Thymus (tissue), 14 donors: ENCODE measurements at places on chromosomes 4 and X. TPM values are rescaled to one million over a fixed set of nuclear protein-coding genes. Genes with fewer than 3 reads are reported as not detected.
A peak's percentile ranks its signal among the peaks of the same experiment; 100 is the strongest.

- no peak for DNase-seq
Observed at GRCh38 chr4:90415116-90415515, 287.9 kb downstream of the CCSER1 start.

- DNase-seq = no peak
Observed at GRCh38 chr4:176150356-176150682, 45.1 kb downstream of the SPATA4 start.

Gene SCML1
- 92.1 TPM for polyA plus RNA-seq

Gene BANK1
- 10.9 TPM for polyA plus RNA-seq

DNA sequence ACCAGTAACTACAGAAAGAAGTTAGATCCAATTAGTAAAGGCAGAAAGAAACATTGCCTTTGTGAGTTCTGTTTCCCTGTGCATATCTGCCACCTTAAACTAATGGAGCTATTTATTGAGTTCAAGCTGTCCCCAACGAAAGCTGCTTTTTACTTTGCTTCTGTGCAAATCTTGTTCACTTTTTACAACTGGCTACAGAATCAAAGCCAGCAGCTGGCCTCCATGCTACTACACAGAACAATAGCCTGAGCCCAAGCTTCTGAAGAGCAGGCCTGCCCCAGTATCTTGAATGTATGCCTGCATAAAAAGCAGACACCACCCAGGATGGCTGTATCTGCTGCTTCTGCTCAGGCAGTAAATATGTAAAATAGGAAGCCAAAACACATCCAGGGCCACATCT lies 28.1 kb downstream of the ANK2 start:
- DNase-seq = no peak

GRCh38 chrX:101260435-101260834 lies 30.7 kb downstream of the TAF7L start:
- no peak for DNase-seq

DNA sequence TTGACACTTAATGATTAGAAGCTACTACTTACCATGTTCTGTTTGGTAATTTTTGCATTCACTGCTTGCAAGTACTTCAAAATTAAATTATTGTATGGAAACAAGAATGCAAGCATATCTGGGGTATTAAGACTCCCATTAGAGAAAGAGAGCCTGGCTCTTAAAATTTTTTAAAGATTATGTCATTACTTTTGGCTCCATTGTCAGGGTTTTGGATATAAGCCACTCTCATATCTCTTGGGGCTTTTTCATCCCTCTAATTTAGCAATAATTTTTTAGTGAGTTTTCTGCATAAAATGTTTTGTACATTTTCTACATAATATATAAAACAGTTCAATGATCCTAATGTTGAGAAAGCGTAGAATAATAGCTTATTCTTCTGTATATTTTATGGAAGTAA lies 49.4 kb downstream of the SLC9A6 start:
- no peak for DNase-seq

GRCh38 chrX:67961516-67961915 lies 417.7 kb downstream of the AR start:
- DNase-seq = no peak

Gene CYSLTR1
- 4.7 TPM for polyA plus RNA-seq

DNA sequence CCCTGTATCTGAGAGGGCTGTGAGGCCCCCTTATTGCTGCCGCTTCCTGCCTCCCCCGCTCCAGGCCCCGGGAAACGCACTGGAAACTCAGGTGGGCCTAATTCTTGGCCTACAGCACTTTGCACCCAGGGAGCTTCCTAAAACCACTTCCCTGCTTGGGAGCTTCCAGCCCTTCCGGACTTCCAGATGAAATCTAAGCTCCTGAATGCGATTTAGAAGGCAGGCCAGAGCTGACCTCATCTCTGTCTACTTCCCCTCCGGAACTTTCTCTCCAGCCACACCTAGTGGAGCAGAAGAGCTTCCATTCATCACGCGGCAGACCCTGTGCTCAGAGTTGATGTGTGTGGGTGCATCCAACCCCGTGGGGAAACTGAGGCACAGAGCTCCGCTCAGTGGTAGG lies 84.2 kb downstream of the SORCS2 start:
- DNase-seq = no peak

GRCh38 chrX:10636851-10637250 lies 16.5 kb upstream of the MID1 start:
- no peak for DNase-seq

GRCh38 chrX:111465669-111466068 lies 45.8 kb upstream of the SERTM2 start:
- no peak for DNase-seq

GRCh38 chr4:67746797-67747495 lies 7.2 kb downstream of the GNRHR start:
- DNase-seq = peak; percentile 12

GRCh38 chrX:20382082-20382481 lies 115.4 kb upstream of the RPS6KA3 start:
- no peak for DNase-seq

GRCh38 chrX:20461576-20461975 lies 194.9 kb upstream of the RPS6KA3 start:
- DNase-seq = no peak

Gene CD40LG
- 4.3 TPM for polyA plus RNA-seq

DNA sequence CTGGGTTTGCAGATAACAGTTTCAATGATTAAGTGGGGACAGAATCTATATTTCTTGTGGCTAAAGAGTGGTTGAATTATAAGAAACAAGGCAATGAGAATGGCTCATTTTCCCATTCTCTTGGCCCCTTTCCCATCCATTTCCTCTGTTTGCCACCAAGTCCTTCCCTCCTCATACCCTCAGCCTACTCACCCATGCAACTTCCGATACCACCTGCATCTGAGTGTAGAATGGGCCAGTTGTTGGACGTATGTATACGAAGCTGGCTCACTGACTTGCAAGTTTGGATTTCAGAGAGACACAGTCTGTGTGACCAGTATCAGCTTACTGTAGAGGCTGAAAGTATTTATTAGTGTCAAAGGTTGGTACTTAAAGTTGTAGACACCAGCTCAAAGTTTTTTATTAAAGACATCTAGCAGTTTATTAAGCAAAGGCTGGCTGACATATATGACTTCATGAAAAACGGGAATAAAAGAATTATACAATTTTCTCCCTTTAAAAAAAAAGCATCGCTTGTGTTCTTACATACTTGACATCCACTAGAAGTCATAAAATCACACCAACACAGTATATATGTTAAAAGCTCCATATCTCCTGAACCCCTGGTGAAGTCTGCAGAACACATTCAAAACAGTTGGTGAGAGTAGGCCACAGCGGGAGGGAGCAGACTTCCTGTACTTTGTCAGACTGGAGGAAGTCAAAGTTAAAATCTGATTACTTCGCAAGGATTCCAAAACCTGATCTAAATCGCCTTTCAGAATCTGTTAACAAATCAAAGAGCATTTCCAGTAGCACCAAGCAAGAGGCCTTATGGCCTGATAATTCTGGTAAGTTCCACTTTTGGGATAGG lies 22.4 kb upstream of the STIM2 start:
- DNase-seq = no peak

Gene EVC2
- 2.2 TPM for polyA plus RNA-seq

Gene ARMCX2
- polyA plus RNA-seq = 19.6 TPM

GRCh38 chr4:79042079-79042674 lies 102.9 kb upstream of the PAQR3 start:
- no peak for DNase-seq

Gene CXorf49
- polyA plus RNA-seq = 0.52 TPM

Gene SOX3
- 0.02 TPM for polyA plus RNA-seq

Gene HSFX2
- 1.1 TPM for polyA plus RNA-seq

DNA sequence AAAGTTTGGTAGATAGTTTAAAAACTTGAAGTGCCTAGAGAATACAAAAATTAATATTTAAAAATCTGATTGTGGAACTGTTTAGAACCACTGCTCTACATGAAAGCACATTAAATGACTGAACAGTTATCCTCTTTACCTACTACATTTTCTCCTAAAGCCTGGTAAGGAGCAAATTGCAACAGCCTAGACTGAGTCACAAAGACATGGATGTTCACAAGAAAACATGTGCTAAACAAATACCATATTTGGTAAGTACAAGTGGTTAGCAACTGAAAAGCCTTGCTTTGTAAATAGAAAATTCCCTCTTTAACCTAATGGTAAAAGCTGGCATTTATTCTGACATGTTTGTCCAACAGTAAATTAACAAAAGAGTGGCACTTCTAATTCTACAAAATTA lies 203.1 kb downstream of the FBXO8 start:
- no peak for DNase-seq

DNA sequence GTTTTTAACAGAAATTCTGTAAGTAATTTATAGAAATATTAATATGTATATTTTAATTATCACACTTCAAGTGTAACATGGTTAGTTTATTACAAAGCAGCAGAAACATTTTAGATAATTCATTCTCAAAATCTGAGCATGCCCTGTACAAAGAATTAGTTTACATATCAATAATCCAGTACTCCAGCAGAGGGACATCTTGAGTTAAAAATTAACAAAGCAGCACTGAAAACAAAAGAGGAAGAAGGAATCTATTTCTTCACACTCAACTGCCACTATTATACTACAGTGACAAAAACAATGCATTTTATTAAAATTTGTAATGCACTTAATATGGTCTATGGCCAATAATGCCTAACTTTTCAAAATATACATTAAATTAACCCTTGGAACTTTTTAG lies 179.1 kb upstream of the KLHL4 start:
- DNase-seq = no peak

Gene GPR82
- 0.50 TPM for polyA plus RNA-seq

DNA sequence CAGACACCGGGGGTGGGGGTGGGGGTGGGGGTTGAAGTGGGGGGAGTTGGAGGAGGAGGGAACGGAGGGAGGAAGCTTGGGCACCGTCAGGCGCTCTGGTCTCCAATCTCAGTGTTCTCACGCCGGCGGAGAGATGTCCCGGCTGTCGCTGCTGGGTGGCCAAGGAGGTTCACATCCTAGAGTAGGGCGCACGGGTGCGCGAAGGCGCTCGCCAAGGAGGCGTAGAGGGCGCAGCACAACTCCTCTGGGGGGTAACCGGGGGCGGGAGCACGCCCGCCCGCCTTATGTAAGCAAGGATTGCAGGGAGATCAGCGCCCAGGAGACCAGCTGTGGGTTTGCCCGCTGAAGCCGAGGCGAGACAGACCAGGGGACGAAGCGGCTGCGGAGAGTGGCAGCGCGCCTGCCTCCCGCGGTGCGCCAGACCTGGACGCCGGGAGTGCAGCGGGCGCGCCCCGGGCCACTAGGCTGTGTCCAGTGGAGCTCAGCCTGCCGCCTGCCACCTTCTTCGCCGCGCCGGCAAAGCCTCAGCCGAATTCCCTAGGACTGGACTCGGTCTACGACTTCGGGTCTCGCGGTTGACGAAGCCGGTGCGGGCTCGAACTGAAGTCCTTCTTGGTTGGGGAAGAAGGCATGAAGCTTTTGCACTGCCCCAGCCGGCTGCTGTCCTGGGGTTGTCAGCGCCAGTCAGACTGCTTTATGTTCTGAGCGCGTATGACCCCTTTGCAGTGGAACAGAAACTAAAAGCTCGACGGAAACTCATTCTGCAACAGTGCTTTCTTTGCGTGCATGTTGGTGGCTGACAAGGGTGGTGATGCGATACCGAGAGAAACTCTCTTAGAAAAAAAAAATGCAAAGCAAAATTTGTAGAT lies 707 bp upstream of the UNC5C start:
- DNase-seq = no peak

GRCh38 chr4:125070861-125071260 lies 243.9 kb upstream of the FAT4 start:
- no peak for DNase-seq

DNA sequence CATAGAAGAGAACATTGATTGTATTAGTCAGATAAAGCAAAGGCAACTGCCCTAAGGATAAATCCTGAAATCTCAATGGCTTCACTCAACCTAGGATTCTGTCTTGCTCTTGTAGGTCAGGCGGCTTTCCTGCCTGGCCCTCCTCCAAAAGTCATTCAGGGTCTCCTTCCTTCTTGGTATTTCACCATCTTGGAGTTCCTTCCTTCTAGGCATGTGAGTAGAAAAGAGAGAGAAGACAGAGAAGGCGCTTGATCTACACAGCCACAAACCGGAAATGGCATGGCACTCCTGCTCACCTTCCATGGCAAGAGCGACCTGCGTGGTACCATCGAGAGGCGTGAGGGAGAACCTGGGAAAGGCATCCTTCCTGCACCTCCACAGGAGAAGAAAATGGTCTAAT lies 45.3 kb upstream of the HELT start:
- DNase-seq = no peak

DNA sequence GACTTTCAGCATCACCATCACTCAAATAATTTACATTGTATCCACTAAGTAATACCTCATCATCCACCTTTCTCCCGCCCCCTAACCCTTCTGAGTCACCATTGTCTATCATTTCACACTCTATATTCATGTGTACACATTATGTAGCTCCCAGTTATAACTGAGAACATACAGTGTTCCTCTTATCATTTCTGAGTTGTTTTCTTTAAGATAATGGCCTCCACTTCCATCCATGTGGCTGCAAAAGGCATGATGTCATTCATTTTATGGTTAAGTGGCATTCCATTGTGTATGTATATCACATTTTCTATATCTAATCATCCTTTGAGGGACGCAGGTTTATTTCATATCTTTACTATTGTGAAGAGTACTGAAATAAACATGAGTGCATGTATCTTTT lies 14.6 kb upstream of the NDST4 start:
- no peak for DNase-seq

Gene OTUD6A
- 0.02 TPM for polyA plus RNA-seq

Gene FABP2
- 1.9 TPM for polyA plus RNA-seq

DNA sequence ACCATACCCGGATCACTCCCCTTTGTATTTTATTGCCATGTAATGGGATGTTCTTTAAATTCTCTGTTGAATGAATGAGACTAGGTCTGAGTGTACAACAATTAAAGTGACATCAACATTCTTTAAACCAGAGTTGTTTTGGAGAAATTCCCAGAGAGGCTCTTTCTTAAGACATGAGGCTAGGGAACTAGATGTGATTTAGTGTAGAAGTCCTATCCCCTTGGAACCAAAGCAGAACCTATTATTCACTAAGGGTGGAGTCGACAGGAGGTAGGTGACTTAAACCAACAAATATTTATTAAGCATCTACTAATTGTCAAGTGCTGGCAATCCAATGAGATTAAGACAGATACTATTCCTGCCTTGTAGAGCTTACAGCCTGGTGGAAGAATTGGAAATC lies 1.7 kb downstream of the EIF1AX start:
- no peak for DNase-seq

DNA sequence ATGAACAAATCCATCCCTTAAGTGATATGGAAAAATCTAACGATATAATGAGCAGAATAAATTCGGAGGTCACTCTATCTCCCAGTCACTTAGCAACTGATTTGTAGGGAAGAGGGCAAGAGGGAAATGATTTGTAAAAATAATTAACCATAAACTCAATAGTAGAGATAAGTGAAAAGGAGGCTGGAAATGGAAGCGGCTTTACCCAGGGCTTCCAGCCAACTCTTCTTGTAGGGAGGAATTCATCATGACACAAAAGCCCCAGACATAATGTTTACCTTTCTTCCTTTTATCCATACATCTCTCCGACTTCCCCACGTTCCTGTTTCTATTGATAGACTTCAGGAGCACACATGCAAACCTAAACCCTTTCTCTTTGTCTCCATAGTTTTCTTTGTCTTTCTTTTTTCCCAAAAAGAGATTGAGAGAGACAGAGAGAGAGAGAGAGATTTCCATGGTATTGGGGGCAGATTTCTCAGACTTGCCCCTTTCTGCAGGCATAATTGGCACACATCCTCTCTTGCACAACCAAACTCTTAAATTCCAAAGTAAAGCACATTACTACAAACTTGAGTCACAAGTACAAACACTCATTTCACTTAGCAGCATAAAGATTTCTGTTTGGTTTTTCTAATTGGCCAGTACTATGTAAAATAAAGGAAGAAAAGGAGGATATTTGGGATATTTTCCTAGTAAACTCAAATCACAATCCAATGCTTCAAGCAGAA lies 140.9 kb downstream of the MAPK10 start:
- no peak for DNase-seq

Gene STPG2
- 0.16 TPM for polyA plus RNA-seq

Gene GLOD5
- polyA plus RNA-seq = 0.07 TPM

Gene REST
- polyA plus RNA-seq = 12.4 TPM
